ENCODE measurements at places on chromosomes 7 and 10.

GRCh38 chr10:132333386-132333785 lies 1.4 kb downstream of the LRRC27 start:
- no peak for DNase-seq

DNA sequence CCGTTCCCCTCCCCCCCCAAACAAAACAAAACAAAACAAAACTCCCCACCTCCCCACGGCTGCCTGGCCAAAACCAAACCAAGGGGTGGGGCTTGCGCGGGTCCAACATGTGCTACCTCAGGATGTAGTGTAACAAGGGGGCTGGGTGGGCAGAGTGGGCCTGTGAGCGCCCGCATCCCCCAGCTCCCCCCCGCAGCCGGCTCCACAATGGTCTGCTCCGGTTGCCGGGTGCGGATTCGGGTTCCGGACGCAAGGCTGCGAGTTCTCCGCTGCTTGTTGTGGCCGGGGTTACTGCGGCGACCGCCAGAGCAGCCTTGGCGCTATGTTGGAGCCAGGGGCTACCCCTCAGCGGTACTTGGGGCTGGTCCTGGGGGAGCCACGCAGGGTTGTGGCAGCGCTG lies 4.9 kb downstream of the C10orf143 start:
- no peak for DNase-seq

DNA sequence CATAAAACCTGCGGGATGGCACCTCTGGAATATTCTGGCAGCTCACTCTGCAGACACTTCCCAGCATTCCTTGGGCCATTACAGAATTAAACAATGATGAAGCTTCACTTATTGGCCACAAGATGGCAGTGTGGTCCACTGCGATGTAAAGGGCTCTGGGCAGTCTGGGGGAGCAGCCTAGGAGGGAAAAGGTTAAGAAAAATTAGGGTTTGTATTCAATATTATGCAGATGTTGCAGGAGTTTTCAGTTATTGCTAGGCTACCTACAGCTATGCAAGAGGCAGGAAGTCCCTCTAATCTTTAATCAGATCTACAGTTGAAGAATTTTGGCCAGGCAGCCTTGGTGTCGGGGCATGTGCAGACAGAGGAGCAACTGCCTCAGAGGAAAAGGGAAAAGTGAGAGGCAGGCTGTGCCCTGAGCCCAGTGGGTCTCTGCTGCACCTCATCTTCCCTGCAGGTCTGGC lies 233.2 kb upstream of the PRSS1 start:
- DNase-seq = peak; percentile 45

- no peak for DNase-seq
Observed at GRCh38 chr10:86289577-86289868, 77.1 kb downstream of the GRID1 start.

GRCh38 chr10:132691711-132692153 lies 94.2 kb downstream of the NKX6-2 start:
- DNase-seq = no peak

GRCh38 chr7:90681336-90682022 lies 85.4 kb downstream of the CDK14 start:
- DNase-seq = no peak

- DNase-seq = no peak
Observed at GRCh38 chr7:28297801-28298459, 114.4 kb upstream of the CREB5 start.

DNA sequence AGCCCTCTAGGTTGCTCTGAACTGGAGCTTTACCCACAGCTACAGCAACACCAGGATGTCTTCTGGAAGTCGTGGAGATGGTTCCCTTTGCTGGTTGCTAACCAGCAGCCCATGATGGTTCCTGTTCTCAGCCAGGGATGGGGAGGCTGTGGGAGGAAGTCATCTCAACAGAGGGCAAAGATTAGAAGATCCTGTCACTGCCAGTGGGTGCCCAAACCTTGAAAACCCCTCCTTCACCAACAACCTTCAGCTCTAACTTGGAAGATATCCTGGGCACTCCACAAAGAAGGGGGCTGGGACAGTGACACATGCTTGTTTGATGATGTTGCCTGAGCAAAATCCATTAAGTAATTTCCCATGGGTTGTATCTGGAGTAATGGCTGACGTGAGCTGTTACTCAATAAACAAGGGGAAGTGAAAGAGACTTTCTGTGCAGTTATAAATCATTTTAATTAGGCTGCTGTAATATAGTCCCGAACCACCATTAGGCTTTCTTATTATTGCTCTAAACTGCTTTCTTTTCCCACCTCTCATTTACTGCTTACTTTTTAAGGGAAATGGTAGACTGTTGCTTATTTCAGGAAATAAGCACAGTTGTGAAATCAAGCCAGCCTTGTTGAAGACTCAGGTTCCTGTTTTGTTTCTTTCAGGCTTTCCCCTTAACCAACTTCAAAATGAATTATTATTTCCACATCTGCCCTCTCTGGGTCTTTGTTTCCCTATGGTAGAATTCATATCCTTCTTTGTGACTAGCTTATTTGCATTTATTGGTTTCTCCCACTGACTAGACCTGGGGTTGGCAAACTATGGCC lies 124.8 kb downstream of the PPP1R17 start:
- no peak for DNase-seq

DNA sequence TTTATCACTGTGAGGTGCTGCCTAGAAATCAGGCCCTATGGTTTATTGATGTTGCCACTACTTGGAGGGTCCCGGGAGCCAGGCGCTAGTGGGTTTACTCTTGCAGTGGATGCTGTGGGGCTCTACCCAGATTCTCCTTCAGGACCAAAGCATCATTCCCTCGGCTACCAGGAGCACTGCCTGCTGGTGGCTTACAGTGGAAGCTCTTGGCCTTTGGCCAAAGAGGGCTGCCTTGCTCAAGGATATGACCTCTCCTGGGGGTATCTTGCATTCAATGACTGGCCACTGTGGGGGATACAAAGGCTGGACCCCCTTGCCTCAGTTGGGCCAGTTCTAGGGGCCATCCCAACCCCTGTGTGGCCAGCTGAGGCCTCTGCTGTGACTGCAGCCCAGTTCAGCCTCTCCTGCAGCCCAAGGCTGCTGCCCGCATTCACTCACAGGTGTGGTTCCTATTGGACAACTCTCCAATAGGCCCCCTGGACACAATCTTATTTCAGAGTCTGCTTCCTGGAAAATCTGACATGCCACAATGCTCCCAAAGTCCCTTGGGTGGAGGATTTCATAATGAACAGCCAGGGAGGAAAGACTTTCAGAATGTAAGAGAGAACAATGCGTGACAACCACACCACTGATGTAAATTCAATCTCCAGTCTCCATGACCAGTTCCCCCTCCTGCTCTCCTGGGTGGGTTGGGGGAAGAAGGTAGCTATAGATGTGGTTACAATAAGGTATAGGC lies 196.3 kb downstream of the SNX10 start:
- DNase-seq = no peak

- DNase-seq = no peak
Observed at GRCh38 chr7:69934144-69934903, 336.0 kb downstream of the AUTS2 start.

GRCh38 chr7:155456738-155457543 lies 988 bp upstream of the EN2 start:
- DNase-seq = peak; percentile 59

DNA sequence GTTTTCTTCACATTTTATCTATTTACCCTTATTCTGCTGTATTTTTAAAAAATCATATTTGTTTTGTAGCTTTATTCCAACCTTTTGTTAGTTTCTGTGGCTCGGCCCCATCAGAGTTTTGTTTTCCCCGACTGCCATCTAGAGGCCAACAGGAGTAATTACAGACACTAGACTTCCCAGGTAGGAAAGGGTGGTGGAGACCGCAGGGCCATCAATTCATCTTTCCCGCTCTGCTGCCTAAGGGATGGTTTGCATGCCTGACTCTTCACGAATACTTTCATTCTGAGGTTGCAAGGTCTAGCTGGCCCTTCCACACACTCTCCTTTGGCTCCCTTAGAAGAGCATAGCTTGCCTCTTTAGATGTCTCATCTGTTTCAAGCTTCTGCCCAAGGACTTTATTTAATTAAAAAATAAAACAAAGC lies 38.3 kb downstream of the LYZL2 start:
- DNase-seq = peak; percentile 56

- DNase-seq = no peak
Observed at GRCh38 chr7:123823898-123824753, 20.8 kb upstream of the HYAL4 start.

GRCh38 chr10:108783897-108784296 lies 1139.4 kb downstream of the XPNPEP1 start:
- no peak for DNase-seq

- DNase-seq = peak; percentile 78
Observed at GRCh38 chr7:128209229-128210035, 31.6 kb upstream of the LEP start.

DNA sequence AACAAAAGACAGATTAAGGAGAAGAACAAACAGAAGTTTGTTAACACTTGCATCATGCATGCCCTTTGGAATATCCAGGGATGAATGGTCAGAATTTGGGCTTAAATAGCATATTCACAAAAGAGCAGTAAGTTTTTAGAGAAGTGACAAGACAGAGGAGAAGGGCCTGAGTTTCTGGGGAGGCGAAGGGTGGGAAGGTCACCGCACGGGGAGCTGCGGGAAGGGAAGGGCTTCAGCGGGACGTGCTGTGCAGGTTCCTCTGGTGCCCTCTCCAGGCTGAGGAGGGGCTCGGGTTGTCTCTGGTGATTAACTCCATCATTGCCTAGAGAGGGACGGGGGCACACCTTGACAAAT lies 10.4 kb upstream of the ZNF22 start:
- DNase-seq = no peak

DNA sequence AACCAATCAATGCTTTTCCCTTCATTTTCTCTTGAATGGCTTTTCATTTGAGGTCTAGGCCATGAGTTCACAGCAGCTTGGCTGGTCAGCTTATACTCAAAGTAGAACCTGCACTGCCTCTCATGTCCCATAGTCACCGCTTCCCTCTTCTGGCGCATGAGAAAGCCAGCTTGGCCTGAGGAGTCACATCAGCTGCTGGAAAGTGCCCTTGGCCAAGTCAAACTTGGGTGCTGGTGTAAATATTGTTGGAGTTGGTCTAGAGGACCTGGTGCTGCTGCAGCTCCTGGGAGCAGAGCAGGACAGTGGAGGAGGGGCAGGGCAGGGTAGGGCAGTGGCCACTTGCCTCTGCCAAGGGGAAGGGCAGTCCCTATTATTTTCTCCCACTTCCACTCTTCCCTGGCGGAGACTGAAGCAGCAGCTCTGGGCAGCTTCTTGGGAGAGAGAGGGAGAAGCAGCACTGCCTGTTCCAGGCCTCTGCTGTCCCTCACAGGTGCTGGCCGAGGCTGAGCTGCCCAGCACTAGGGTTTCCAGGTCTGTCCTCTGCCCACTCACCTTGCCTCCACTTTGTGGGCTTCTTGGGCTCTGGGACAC lies 12.8 kb downstream of the UBE2D4 start:
- no peak for DNase-seq

- no peak for DNase-seq
Observed at GRCh38 chr7:205115-206010, 13.0 kb downstream of the FAM20C start.

DNA sequence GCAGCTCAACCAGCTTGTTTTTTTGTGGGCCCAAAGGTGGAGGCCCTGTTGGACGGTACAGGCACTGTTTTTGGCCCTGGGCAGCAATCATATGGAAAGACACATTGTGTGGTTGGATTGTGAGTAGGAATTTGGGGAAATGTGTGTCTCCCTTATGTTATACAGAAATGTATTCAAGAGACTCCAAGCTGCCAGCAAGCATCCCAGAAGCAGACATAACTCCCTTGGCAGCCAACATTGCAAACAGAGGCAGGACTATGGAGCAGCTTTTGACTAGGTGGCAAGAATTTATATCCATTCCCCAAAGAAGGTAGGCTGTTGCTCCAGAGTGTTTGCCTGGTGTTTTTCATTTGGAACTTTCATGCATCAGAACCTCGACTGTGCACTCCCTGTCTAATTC lies 104.9 kb downstream of the BUB3 start:
- DNase-seq = no peak

DNA sequence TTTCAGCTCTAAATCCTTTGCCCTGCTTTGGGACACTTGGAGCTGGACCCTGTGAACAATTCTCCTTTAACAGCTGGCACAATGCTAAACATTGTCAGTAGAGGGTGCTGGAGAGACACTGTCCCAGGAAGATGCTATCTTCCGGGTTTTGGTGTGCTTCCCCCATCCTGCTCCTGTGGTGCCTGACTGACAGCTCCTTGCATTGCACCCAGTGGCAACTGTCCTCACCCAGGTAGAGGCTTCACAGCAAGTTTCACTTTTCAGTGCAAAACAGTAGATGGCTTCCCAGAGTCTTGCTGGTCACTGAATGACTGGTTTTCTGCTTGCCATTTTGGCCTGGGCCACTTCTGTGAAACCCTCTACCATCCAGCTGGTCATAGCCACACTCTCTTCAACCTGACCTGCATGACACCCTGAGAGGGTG lies 77.3 kb downstream of the CDC14C start:
- peak; percentile 33 for DNase-seq

DNA sequence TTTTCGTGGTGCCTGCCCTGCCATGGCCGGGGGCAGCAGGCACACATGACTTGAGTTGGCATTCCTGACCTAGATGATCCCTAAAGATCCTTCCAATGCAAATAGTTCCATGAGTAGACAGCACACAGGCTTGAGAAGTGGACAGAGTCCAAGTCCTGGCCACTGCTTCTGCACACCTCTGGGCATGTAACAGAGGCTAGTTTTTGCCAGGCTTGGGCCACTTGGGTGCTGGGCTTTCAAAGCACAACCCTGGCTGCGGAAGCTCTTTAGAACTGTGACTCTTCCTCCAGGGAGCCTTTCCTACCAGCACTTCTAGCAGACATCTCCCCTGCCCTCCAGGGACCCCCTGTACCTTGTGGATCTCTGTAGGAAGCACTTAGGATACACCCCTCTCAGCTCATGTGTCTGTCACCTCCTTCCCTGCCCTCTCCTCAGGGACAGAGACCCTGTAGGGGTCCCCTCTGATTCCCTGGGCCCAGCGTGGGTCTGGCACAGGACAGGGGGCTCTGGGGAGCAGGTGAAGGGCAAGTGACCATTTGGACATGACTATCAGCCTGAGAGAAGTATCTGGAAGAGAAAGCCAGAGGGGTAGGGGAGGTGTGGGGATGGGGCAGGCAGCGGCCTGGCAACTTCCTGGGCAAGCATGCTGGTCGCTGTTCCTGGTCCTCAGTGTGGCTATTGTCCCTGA lies 36.2 kb downstream of the ZCCHC24 start:
- no peak for DNase-seq

GRCh38 chr7:37052705-37053104 lies 328.4 kb upstream of the AOAH start:
- DNase-seq = peak; percentile 62

DNA sequence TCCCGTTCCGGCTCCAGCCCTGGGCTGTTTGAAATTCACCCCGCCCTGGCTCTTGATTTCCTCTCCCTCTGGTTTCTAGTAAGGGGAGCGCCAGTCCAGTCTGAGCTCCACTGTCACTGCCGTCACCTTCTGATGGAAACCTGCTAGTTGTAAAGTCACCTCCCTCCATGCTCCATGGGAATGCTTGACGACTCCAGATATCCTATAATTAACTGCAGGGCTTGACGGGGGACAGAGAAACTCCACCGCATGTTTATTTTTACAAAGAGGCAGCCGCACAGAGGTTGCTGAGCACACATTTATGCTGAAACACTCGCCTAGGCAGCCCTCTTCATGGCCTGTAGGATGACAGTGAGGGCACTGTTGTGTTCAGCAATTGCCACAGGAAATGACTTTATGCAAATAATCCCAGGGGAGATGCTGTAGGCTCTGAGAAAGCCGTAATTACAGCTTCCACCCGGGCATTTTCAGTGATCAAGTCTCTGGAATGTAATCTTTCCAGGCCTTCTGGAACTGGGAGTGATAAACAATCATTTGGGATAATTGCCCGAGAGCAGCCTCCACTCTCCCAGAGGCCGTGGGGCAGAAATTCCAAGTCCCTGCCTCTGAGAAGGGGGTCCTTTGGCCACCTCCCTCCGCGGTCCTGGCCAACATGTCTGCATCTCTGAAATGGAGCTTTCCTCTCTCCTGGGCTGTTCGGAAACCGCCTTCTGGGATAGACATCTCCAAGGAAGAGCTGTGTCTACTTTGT lies 300.5 kb downstream of the KLF6 start:
- no peak for DNase-seq

Measured in RWPE1 (cell line).